ENCODE measurements at places on chromosomes 11 and 22.

- DNase-seq: no peak
These were observed 305.4 kb downstream of the ST3GAL4 start for GRCh38 chr11:126660761-126661425.

DNA sequence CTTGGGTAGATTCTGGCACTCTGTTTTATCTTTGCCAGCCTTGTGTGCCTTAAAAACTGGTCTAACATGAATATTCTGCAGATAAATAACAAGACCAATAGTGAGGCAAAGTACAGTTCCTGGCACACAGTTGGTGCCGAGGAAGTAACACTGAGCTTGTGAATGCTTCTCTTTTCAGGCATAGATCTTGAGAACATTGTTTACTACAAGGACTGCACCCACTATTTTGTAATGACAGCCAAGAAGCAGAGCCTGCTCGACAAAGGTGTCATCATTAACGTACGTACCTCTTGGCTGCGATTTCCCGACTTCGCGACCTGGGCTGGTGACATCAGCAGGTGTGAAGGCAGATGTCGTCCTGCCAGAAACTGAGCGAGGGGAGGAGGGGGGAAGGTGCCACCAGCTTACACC lies 105.7 kb downstream of the MICAL2 start:
- no peak for DNase-seq

- DNase-seq: no peak
These were observed 35.9 kb downstream of the MAP6 start for GRCh38 chr11:75632962-75633361.

DNA sequence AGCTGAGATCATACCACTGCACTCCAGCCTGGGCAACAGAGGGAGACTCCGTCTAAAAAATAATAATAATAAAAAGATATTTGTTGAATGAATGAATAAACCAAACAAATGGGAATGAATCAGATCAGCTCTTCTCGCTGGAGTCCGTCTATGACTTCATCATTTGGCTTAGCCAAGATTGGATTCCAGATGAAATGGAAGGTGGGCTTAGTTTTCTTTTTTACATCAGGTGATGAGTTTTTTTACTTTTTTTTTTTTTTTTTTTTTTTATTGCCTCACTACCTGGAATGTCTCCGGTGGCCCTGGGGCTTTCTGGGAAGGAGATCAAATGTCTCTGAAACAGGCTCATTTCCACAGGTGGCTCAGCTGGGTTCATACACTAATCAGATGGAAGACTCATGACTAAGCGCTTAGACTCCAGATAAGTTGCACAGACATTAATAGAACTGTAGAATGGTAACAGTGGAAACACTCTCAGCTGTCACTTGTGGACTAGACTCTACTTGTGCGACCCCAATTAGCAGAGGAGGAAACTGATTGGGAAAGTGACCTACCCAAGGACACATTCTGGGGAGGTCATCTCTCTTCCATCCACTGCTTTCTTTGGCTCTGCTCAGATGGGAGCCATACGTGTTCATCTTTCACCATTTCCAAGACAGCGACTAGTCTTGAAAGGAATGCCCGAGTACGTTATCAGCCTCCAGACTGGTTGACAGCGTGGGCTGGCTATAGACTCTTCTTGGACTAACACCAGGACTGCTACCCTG lies 20.5 kb upstream of the RBFOX2 start:
- DNase-seq: no peak

- DNase-seq: no peak
These were observed 148.3 kb upstream of the POU2AF2 start for GRCh38 chr11:111097191-111097590.
